ENCODE measurements at places on chromosomes 12 and 14.

GRCh38 chr14:93804654-93805053 is 16.4 kb upstream of the PRIMA1 start:
- no peak for DNase-seq

DNA sequence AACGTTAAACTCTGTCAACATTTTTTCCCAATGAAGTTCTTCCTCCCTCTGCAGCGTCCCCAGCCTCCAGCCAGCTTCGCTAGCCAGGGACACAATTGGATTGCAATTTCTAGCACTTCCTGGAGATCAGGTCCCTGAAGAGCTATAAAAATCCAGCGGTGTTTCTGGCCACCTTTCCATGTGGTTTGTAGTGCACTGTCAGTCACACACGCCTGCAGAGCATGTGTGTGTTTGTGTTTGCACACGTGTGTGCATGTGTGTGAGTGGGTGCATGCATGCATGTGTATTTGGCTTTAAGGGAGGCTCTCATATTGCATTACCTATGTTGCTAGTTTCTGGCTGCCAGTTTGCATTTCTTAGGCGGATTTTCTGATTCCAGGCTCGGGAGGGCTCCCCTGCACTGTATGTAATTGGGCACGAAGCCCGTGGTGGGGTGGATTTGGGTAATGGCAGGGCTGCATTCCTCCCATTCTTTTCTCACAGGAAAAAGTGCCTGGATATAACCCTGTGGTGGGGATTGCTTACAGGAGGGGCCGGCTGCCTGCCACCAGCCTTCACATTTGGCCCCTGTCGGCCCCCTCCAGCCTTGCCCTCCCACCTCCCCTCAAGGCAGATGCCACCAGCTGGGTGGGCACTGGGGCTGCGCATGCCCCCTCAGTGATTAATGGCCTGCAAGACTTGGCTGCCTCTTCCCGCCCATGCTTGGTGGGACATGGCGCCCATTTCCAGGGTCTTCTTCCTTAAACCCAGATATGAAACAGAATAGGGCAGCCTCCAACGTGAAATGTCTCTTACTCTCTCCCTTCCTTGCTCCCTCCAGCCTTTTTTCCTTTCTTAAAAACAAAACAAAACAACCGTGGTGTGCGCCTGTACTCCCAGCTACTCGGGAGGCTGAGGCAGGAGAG is 74.0 kb downstream of the TSPAN9 start:
- no peak for DNase-seq

GRCh38 chr14:48035836-48036235 is 360.4 kb upstream of the MDGA2 start:
- no peak for DNase-seq

GRCh38 chr14:21496453-21496852 is 14.7 kb downstream of the METTL3 start:
- DNase-seq: no peak

GRCh38 chr12:19456176-19456575 is 16.9 kb downstream of the AEBP2 start:
- DNase-seq: no peak

Data from NK-92 treated with Interleukin-12 subunit alpha and Interleukin-12 subunit beta, amount 100 ng/mL, for 24 hours (cell line).